Hematopoietic multipotent progenitor cell treated with erythropoietin and hydrocortisone succinate and interleukin-3 and kit ligand, for 4 days (in vitro differentiated cells): ENCODE measurements at places on chromosomes 6 and 20.
A peak's percentile ranks its signal among the peaks of the same experiment; 100 is the strongest.

GRCh38 chr6:44787254-44787834 is 399.8 kb downstream of the CDC5L start:
- DNase-seq, result no peak

GRCh38 chr20:51766994-51767866 is 960 bp downstream of the ATP9A start:
- DNase-seq, result peak; percentile 50

- DNase-seq, result no peak
These were observed 62.6 kb downstream of the NRSN1 start for GRCh38 chr6:24188578-24189080.

DNA sequence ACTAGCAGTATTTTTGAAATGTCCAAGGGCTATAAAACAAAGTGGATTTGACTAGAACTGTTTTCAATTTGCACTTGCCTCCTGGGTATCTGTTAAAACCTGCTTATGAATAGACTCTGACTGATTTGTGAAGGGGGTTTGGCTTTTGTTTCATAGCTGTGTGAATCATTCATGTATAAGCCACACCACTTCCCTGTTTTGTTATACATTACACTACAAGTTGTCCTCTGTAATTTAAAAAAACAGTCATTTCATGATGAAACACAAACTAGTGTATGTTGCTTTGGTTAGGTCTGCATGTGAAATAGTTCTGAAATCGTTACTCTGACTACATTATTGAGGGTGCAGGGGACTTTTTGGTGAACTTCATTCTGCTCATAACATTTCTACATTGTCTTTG is 121.7 kb downstream of the NKAIN2 start:
- peak; percentile 70 for DNase-seq

- DNase-seq, result peak; percentile 35
These were observed 545 bp downstream of the ACTR5 start for GRCh38 chr20:38748861-38749149.

DNA sequence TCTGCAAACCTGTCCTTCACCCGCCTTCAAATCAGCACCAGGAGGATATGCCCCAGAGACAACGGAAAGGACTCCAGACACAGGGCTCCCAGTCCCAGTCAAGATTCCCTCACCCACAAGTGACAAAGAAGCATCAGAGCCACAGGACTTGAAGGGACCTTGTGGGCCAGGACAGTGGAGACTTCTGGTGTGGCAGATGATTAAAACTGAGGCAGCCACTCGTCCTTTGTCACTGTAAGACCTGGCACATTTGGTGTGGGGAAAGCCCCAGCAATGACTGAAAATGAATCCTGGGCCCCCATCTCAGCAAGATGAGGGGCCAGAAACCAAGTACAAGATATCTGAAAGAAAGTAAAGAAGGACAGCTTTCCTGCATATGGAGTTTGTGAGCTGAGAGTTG is 15.6 kb upstream of the GMPR start:
- DNase-seq, result no peak
